Transverse colon (tissue), 4 donors: ENCODE measurements at places on chromosomes 2 and 18. TPM values are rescaled to one million over a fixed set of nuclear protein-coding genes. Genes with fewer than 3 reads are reported as not detected.
A peak's percentile ranks its signal among the peaks of the same experiment; 100 is the strongest.

DNA sequence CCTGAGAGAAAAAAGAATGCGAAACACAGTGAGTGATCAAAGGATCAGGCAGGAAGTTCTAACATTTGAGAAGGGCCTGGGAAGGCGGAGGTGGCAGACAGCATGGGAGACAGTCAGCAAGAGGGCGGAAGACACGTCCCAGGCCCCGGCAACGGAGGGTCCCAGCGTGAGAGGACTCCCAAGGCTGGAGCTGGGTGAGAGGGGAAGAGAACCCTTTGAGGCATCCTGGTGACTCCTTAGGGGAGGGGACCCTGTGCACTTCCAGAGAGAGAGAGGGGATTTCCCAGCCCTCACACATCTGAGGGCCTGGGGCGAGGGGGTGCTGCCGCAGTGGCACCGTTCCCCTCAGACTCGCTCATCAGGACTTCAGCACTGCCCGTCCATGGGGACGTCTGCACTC lies 133.4 kb downstream of the RTP5 start:
- DNase-seq, result peak; percentile 4

DNA sequence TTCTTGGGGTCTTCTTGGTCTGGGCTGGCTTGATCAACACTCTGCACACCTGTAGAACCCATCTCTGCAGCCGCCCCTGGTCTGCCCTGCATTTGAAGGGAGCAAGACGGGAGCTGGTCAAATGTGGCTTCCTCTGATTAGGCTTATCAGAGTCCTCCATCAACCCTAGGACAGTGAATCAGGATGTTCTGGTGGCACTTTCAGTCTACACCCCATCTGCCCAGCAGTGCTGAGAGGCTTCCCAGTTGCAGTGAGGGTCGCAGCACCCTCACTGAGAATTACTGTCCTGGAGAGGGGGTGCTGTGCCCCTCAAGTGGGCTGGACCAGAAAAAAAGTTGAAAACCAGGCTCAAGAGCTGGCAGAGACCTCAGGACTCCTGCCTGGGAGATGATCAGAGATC lies 152.9 kb downstream of the DYSF start:
- DNase-seq, result no peak

GRCh38 chr2:5379811-5380210 lies 312.4 kb upstream of the SOX11 start:
- no peak for DNase-seq

GRCh38 chr2:226999661-227000060 lies 163.8 kb downstream of the RHBDD1 start:
- DNase-seq, result no peak

GRCh38 chr2:133262893-133263292 lies 305.4 kb downstream of the NCKAP5 start:
- DNase-seq, result no peak

- DNase-seq, result no peak
Measured at GRCh38 chr2:1992280-1992679, 248.0 kb upstream of the PXDN start.

Gene UCN
- total RNA-seq, result not detected

GRCh38 chr2:112755444-112755843 lies 9.0 kb downstream of the CKAP2L start:
- no peak for DNase-seq

Gene ALPG
- total RNA-seq, result not detected

GRCh38 chr2:195532628-195533271 lies 124.3 kb upstream of the SLC39A10 start:
- DNase-seq, result no peak

- no peak for DNase-seq
Measured at GRCh38 chr2:228657807-228658402, 476.4 kb upstream of the SPHKAP start.

DNA sequence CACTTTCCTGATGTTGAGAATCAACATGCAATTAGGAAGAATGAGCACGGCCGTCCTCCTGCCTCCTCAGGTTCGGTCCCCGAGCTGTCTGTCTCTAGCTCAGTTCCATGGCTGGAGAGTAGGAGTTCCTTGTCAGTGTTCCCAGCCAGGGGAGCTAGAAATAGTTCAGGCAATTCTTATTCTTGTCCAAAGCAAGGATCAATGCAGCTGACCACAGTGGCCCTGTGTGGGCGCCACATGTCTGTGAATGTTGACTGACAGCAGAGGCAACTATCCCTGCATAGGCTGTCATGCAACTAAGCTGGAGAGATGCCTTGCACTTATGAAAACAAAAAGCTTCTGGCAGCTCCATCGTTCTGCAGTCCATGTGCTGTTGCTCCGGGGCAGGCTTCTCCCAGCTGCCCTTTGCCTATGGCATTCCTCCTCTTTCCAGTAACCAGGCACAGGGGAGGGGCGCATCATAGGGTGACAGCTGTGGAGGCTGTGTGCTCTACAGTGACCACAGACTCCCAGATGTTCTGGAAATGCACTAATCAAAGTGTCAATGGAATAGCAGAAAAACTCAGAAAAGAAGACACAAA lies 58.7 kb downstream of the PDCL3 start:
- no peak for DNase-seq
